CD4-positive, alpha-beta T cell treated with Interferon gamma for 1 hour (primary cell): ENCODE measurements at places on chromosomes 6 and 20.
A peak's percentile ranks its signal among the peaks of the same experiment; 100 is the strongest.

DNA sequence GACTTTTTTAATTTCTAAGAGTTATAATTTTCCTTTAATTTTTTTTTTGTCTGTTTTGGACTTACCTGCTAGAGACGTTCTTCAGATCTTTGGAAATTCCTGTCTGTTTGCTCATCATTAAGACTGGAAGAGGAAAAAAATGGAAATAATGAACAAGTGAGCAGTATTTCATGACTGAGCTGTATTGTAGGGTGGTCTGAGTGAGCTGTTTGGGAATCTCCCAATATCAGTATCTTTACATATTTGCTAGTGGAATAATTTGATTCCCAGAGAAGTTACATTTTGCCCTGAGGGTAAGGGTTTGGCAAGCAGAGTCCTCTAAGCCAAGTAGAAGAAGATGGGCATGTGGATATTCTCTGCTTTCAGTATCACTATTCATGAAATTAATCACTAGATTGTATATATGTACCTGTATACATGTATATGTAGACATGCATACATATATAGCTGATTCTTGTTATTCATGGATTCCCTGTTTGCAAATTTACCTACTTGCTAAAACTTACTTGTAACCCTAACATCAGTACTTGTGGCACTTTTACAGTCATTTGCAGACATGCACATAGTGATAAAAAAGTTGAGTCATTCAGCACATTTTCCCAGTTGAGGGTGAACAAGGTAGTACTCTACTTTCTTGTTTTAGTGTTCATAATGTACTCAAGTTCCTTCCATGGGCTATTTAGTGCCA lies 13.5 kb downstream of the ZC2HC1B start:
- DNase-seq: no peak

- DNase-seq: no peak
Measured at GRCh38 chr6:110404607-110405006, 10.8 kb downstream of the DDO start.

GRCh38 chr20:34526466-34526865 lies 10.2 kb downstream of the DYNLRB1 start:
- DNase-seq: no peak

DNA sequence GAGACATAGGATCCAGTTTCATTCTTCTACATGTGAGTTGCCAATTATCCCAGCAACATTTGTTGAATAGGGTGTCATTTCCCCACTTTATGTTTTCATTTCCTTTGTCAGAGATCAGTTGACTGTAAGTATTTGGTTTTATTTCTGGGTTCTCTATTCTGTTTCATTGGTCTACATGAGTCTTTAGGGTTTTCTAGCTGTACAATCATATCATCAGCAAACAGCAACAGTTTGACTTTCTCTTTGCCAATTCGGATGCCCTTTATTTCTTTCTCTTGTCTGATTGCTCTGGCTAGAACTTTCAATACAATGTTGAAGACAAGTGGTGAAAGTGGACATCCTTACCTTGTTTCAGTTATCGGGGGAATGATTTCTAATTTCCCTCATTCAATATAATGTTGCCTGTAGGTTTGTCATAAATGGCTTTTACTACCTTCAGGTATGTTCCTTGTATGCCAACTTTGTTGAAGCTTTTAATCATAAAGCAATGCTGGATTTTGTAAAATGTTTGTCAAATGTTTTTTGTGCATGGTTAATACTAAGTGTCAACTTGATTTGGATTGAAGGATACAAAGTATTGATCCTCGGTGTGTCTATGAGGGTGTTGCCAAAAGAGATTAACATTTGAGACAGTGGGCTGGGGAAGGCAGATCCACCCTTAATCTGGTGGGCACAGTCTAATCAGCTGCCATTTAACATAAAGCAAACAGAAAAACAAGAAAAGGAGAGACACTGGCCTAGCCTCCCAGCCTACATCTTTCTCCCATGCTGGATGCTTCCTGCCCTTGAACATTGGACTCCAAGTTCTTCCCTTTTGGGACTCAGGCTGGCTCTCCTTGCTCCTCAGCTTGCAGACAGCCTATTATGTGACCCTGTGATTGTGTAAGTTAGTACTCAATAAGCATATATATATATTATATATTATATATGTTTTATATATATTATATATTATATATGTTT lies 23.3 kb downstream of the MICA start:
- DNase-seq: no peak

- no peak for DNase-seq
Measured at GRCh38 chr6:153568628-153569027, 437.5 kb upstream of the RGS17 start.

DNA sequence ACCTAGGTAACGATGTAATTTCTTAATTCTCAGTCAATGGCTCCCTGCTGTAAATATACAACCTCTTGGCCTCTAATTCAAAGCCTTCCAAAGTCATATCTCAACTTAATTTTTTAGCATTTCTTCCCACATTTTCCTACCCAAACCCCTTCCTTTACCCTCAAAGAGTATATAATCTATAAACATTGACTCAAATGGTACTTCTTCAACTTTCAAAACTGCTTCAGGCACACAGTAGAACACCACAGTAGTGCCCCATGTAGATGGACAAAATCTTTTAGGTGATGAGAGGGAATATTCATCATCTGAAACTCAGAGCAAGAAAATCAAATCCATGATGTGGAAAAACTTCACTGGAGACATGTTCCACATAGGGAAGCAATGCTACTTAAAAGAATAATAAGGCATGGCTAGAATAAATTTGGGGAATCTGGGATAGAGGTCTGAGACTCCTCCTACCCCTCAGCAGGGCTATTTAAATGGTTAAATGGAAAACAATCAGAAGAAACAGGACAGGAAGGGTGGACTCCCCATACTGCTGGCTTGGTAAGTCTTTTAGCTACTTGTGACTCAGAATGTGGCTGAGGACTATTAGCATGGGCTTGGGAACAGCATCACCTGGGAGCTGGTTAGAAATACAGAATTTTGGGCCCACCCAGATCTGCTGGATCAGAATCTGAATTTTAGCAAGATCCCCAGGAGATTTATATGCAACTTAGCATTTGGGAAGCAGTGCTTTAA lies 6.4 kb downstream of the SLC22A2 start:
- no peak for DNase-seq

DNA sequence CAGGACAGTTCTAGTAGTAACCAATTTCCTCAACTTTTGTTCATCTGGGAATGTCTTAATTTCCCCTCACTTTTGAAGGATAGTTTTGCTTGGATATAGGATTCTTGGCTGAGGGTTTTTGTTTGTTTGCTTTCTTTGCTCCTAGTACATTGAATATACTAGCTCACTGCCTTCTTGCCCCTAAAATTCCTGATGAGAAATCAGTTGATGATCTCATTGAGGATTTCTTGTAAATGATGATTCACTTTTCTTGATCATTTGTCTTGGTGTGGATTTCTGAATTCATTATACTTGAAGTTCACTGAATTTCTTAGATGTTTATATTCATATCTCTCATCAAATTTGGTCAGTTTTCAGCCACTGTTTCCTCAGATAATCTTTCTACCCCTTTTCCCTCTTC lies 49.1 kb upstream of the PRDM1 start:
- no peak for DNase-seq

GRCh38 chr6:40509086-40509485 lies 78.1 kb downstream of the LRFN2 start:
- no peak for DNase-seq

- no peak for DNase-seq
Measured at GRCh38 chr20:30500829-30501440, 756.5 kb upstream of the DEFB115 start.

- DNase-seq: no peak
Measured at GRCh38 chr6:24401458-24401857, 1.3 kb upstream of the MRS2 start.

DNA sequence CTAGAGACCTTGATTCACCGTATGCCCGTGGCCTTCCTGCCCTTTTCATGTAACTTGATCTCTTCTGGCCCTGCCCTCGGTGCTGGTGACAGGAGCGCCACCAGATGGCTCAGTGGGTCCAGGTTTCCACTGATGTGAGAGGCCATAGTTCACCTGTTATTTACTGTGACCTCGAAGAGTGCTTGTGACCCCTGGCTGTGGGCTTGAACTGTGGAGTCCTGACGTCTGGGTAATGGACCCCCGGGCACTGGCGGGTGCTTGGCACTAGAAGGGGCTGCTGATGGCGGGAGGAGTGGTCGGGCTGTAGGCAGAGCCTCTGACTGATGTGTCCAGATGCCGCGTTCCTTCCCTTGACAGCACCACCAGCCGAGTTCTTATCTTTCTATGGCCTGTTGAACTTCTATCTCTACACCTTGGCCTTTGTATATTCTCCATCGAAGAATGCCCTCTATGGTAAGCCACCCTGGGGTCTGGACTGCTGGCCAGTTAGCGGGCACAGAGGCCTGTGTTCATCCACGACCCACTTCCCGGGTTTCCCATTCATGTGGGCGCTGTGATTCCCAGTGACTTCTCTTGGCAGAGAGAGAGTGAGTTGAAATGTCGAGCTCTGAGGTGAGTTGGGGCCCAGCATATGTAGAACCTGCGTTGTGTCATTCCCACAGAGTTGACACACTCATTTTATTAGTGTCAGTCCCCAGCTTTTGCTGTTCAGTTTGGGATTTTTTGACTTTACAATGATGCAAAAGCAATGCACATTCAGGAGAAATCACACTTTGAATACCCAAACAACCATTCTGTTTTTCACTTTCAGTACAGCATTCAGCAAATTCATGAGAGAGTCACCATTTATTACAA lies 14.9 kb downstream of the DYNLT1 start:
- DNase-seq: peak; percentile 28

GRCh38 chr20:62405108-62405980 lies 1.7 kb downstream of the CABLES2 start:
- DNase-seq: no peak

- DNase-seq: no peak
Measured at GRCh38 chr20:57787151-57787989, 77.6 kb upstream of the PMEPA1 start.

- DNase-seq: no peak
Measured at GRCh38 chr20:59670786-59671492, 66.6 kb downstream of the PHACTR3 start.

GRCh38 chr6:101435038-101435437 lies 41.5 kb downstream of the GRIK2 start:
- DNase-seq: no peak

- DNase-seq: no peak
Measured at GRCh38 chr6:81890846-81891245, 138.4 kb upstream of the TENT5A start.

DNA sequence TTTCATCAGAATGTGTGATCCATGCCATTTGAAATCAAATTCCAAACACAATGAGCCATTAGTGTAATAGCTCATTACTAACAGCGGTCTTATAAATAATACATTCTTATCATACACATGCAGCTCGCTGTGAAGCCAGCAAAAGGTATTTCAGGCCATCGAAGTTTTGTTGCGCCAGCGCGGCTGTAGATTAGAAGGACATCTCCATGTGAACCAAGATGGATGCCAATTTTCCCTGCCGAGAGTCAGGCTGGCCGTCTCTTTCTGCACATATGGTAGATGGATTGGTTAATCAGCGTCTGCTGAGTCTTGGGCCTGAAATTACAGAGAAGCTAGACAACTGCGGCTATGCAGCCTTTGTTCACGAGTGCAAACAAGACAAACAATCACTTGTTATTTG lies 44.1 kb downstream of the CFAP61 start:
- no peak for DNase-seq

- no peak for DNase-seq
Measured at GRCh38 chr6:157637941-157638662, 184.9 kb upstream of the SNX9 start.

GRCh38 chr6:146651482-146651863 lies 52.7 kb downstream of the ADGB start:
- no peak for DNase-seq

DNA sequence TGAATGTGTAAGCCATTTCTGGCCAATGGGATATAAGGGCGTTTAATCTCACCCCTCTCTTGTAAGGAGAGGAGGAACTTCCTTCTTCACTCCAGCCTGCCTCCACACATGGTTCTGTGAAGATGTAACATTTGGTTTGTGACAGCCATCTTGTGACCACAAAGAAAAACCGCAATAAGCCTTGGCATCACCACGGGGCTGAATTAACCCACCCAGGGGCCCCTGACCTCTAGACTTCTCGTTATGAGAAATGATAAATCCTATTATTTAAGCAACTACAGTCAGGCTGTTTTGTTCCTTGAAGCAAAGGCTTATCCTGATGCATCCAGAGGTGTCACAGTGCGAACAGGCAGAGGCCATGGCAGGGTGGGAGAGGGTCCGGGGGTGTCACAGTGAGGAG lies 139.7 kb downstream of the CDC5L start:
- DNase-seq: no peak

GRCh38 chr20:23653400-23653938 lies 15.7 kb upstream of the CST3 start:
- DNase-seq: no peak

GRCh38 chr6:12718015-12718414 lies 1.4 kb downstream of the PHACTR1 start:
- DNase-seq: no peak

DNA sequence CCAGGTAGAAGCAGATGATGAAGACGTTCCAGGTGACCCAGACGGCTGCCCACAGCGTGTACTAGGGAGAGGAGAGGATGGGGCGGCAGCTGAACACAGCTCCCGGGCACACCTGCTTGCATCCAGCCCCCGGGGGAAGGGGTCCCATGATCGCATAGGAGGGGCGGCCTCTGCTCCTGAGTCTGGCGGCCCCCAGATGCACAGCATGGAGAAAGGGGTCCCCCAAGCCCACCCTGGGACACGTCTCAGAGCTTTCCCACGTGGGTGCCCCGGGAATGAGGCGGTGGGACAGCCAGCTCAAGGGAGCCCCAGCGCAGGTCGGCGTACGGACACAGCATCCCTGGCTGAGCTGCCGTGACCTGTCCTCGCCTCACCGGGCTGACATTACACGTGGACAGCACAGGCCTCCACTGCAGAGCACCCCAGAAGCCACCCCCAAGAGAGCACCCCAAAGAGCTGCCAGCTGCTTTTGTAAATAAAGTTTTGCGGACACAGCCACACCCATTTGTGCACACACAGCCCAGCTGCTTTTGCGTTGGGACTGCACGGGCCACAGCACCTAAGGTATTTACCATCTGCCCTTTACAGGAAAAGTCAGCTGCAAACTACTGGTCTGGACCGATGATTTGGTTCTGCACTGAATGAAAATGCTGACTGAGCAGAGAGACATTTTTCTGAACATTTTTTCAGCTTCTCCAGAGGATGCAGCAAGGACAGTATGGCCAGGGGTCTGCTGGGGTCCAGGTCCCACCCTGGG lies 5.2 kb downstream of the NKAIN4 start:
- no peak for DNase-seq

DNA sequence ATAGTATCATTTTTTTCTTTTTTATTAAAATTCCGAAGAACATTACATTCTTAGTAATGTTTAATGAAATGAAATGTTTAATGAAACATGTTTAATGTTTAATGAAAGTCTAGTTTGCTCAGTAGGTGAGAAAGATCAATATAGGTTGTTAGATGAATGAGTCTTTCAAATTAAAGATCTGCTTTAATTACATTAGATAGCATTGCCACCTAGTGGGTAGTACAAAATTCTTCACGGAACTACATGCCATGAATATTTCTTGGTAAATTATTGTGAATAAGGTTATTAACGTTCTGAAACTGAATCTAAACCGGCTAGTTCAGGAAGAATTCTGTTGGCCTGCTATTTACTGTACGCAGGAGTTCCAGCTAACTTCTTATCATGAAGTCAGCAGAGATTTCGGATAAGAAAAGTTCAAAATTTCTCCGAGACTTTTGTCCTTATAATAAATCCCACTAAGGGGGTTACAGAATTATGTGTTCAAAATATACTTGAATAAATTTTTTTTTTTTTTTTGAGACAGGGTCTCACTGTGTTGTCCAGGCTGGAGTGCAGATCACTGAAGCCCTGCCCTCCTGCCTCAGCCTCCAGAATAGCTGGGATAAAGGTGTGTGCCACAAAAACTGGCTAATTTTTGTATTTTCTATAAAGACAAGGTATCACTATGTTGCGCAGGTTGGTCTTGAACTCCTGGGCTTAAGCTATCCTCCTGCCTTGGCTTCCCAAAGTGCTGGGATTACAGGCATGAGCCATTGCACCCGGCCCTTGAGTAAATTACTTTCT lies 7.9 kb upstream of the GMNN start:
- DNase-seq: no peak
